Colonic mucosa (tissue), 4 donors: ENCODE measurements at places on chromosomes 1 and 21.

DNA sequence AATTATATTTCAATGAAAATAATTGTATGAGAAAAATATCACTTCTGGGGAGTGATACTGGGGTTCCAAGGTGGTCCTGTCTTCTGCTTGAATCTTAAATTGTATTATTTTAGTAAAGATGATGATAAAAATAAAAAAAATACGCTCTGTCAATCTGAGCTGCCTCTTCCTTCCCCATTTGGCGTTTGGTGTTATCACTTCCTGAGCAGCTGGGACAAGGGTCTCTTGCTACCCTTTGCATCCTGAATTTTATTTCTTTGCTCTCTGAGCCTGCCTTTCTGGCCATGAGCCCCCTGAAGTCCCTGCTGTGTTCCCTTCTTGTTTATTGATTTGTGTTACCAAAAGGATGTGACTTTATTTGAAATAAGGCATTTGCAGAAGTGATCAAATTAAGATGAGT is 111.0 kb downstream of the KCNJ6 start:
- no peak for DNase-seq

DNA sequence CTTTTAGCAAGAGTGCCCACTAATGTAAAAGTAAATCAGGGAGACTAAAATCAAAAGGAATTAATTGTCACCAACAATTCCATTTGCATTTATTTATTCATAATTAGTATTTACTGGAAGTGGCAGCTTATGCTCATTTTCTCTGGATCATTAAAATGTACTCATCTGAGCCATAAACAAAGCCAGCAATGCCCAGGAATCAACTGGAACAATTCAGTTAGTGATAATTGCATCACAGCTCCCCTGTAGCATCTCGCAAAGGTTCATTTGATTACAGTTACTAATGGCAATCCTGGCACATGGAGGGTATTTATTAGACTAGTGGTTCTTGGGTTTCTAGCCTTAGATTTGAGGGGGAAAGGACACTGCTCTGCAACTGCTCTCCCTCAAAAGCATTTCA is 92.7 kb upstream of the C1orf21 start:
- DNase-seq = no peak

DNA sequence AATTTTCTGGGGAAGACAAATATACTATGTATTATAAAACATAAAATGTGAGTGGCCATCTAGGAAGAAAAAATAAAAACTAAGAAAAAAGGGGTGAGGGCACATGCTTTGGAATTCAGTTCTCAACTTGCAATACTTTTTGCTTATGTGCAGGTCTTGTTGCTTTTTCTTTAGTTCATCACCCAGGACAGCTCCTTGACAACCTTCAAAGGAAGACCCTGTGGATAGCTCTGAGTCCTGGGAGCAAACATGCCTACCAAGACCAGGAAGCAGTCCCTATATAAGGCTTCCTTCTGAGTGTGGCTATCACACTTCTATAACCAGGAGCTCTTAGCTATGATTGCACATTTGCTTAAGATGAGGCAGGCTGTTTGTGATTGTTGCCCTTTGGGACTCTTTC is 78.0 kb downstream of the WDR64 start:
- DNase-seq = no peak

- peak; percentile 55 for DNase-seq
Observed at GRCh38 chr1:236795757-236796667, 920 bp downstream of the MTR start.

- no peak for DNase-seq
Observed at GRCh38 chr1:25871704-25872494, 3.6 kb downstream of the PAQR7 start.

- no peak for DNase-seq
Observed at GRCh38 chr1:222706815-222707214, 5.5 kb downstream of the AIDA start.

- no peak for DNase-seq
Observed at GRCh38 chr1:211013346-211014240, 120.4 kb downstream of the KCNH1 start.

DNA sequence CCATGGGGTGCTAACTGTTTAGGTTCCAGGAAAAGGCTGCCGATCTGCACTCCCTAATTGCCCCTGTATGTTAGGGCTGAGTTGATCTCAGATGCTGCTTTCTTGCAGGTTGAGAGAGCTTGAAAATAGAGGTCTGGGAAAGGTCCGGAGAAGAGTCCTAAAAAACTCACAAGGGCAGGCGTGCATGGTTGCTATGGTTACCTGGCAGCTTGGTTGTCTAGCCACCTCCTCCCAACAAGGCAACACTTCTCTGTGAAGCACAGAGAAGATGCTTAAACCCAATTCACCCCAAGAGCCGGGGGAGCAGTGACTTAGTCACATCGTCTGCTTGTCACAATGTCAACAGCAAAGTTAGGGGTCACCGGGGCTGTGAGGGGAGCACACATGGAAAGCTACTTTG is 31.0 kb upstream of the LRRC52 start:
- DNase-seq = no peak

- DNase-seq = no peak
Observed at GRCh38 chr21:43911015-43911934, 46.3 kb downstream of the AGPAT3 start.

DNA sequence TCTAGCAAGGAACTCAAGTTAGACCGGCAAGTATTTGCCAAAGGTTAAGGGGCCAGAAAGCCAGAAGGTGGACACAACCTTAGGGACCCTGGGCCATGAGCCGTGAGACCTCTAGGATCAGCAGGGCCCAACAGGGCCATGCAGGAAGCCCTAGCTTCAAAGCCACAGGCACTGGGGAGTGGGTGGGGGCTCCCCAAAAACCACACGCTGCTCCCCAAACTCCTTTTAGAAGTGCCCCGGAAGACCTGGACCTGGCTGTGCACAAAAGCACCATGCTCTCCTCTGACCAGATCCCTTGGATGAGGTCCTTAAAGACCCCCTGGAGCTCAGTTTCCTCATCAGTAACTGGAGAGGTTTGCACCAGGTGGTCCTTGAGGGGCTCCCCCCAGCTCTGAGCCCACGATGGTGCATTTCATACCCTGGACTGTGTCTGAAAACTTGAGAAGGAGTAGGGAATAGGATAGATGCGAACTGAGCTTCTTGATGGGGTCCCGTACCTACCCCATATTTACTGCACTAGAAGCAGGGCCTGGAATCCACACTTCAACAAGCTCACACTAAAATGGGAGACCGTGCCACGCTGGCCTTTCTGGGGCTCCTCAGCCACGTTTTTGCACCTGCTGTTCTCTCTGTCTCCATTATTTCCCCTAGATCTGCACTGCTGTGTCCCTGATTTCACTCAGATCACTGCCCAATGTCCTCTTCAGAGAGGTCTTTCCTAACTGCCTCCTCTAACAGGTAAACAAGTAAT is 40.6 kb upstream of the LBR start:
- DNase-seq = no peak

GRCh38 chr1:153525088-153525728 is 10.6 kb downstream of the S100A6 start:
- DNase-seq = no peak
